ENCODE measurements at places on chromosomes 3 and 15. TPM values are rescaled to one million over a fixed set of nuclear protein-coding genes. Genes with fewer than 3 reads are reported as not detected.
A peak's percentile ranks its signal among the peaks of the same experiment; 100 is the strongest.

CCDC39 gene
- 0.72 TPM for total RNA-seq

CCR5 gene
- not detected for total RNA-seq

- no peak overlapping the region for H3K27ac ChIP-seq
- no peak overlapping the region for H3K4me3 ChIP-seq
- no peaks in the 10 kb centered on the region for H3K36me3 ChIP-seq
These were observed 397.6 kb upstream of the THBS1 start for GRCh38 chr15:39183164-39183881.

- H3K4me3 ChIP-seq, result no peak overlapping the region
- no peak for DNase-seq
- H3K4me1 ChIP-seq, result no peaks in the 10 kb centered on the region
- H3K27ac ChIP-seq, result peak overlapping the region; percentile 35
These were observed 9.7 kb upstream of the FBLN2 start for GRCh38 chr3:13539292-13539638.

GRCh38 chr3:50340448-50341329 is at the start of gene RASSF1:
TSS of gene RASSF1 (minus strand) at chr3:50340836. CDS start at chr3:50340805, 31 bp downstream.
- no peaks in the 10 kb centered on the region for H3K36me3 ChIP-seq
- peak within 1 kb of the TSS; percentile 69 for H3K27ac ChIP-seq
- peaks cover 67% of the 10 kb centered on the region for H3K4me1 ChIP-seq
- DNase-seq, result peak; percentile 91
- peak within 1 kb of the TSS; percentile 51 for H3K4me3 ChIP-seq
